SW 1271 (cell line): ENCODE measurements at places on chromosomes 13 and 19.

- DNase-seq, result no peak
These were observed 62.6 kb downstream of the MLLT1 start for GRCh38 chr19:6216996-6217751.

GRCh38 chr19:44891016-44891882, at the start of gene TOMM40:
TSS of gene TOMM40 (plus strand) at chr19:44891254. CDS start at chr19:44891416, 162 bp downstream.
- no peak for DNase-seq

GRCh38 chr19:42052241-42052863, 17.7 kb downstream of the GRIK5 start:
- no peak for DNase-seq

DNA sequence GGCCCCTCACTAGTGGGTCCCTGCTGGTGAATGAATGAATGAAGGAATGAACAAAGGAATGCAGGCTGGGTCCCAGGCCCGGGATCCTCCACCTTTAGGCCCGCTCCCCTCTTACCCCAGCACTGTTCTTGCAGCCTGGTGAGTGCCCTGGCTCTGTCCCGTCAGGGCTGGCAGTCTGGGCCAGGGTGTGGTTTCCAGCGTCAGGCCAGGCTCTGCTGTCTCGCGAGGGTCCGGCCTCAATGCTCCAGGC, 317 bp downstream of the LYL1 start:
- no peak for DNase-seq

DNA sequence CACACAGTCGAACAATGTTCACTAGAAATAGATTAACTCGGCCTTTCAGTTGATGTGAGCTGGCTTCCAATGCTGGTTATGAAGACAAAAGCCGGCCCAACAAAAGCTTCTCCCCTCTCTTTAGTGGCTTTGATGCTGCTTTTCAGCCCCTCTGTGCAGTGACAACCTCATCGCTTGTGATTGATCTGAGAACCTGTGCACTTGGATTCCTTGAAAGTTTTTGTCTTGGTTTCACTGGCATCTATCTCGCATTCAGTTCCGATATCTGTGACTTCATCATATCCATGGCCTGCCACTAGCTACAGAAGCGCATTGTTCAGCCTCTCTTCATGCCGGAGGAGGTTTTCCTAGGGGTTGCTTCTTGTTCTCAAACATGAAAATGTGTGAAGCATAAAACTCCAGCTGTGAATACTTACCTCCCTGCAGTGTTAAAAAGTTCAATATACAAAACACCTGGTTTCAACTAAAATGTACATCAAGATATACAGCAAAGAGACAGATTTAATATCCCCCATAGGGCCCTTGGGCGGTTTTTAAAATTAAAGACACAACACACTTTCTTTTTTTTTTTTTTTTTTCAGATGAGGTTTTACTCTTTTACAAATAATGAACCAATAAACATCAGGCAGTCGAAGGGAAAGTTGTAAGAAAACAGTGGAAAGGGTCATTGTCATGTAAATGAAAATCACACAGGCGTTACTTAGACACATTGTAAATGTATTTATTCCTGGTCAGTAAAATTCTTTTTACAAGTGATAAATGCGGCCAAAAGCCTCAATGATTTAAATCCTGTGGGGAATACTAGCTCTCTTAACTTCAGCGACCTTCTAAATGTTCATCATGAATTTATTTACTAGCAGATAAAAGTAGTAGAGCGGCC, 1252.8 kb downstream of the EFNB2 start:
- DNase-seq, result no peak

DNA sequence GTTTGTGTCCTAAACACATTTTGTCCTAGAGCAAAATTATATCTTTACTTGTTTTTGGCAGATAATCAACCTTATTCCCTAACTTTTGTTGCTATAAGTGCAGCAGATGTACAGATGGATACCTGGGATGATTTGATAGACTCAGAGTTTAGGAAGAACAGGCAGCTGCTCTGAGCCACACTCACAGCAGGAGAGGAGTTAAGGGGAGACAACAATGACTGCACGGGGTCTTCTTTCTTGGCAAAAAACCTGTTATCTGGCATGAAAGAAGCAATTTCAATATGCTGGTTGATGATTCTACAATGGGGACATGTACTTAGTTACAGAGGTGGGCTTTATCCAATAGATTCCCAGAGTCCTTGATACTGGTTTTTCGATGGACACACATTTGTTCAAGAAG, 258.9 kb upstream of the PCDH9 start:
- no peak for DNase-seq

DNA sequence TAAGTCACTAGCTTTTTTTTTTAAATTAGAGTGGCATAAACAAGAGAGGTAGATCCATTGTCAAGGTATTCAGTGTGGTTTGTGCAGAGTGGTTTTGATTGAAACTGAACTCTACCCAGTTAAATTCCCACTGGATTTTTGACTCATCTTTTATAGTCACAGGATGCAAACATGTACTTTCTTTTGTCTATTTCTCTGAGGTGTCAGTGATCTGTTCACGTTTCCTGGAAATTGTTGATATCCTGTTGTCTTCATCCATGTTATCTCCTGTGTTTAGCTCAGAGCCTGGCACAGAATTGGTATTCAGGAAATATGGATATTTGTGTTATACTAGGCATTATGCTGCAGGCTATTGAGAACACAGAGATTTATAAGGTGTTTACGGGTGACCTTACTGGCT, 119.7 kb downstream of the PCCA start:
- no peak for DNase-seq

- no peak for DNase-seq
These were observed 1.5 kb upstream of the OBI1 start for GRCh38 chr13:78660495-78660857.

DNA sequence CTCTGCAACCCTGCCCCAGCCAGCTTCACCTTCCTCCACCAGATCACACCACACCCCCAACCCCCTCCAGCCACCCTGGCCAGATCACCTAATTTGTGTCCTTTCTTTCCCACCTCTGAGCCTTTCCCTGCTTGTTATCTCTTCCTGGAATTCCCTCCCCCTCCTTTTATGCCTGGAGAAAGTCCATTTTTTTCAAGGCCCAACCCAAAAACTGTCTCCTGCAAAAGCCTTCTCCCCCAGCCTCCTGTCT, 5.3 kb upstream of the TLE2 start:
- no peak for DNase-seq

- no peak for DNase-seq
These were observed 101.7 kb upstream of the SOX21 start for GRCh38 chr13:94813920-94814475.
